ENCODE measurements at places on chromosomes 4 and X. TPM values are rescaled to one million over a fixed set of nuclear protein-coding genes. Genes with fewer than 3 reads are reported as not detected.

The ARMCX4 gene
- 5.5 TPM for total RNA-seq

The PSAPL1 gene
- not detected for total RNA-seq

The ZNF330 gene
- 75.5 TPM for total RNA-seq

The SOX3 gene
- not detected for total RNA-seq

The FAM149A gene
- total RNA-seq = 0.36 TPM

The FDCSP gene
- total RNA-seq = not detected

The HPRT1 gene
- total RNA-seq = 111 TPM

The XAGE2 gene
- not detected for total RNA-seq

The SLC38A5 gene
- 45.0 TPM for total RNA-seq

The INTU gene
- total RNA-seq = 0.52 TPM

The SPACA5 gene
- total RNA-seq = not detected

The PNCK gene
- total RNA-seq = 0.30 TPM

The NAP1L3 gene
- 5.4 TPM for total RNA-seq

The APELA gene
- not detected for total RNA-seq

The TXK gene
- total RNA-seq = 28.6 TPM

The PRPS2 gene
- total RNA-seq = 171 TPM

DNA sequence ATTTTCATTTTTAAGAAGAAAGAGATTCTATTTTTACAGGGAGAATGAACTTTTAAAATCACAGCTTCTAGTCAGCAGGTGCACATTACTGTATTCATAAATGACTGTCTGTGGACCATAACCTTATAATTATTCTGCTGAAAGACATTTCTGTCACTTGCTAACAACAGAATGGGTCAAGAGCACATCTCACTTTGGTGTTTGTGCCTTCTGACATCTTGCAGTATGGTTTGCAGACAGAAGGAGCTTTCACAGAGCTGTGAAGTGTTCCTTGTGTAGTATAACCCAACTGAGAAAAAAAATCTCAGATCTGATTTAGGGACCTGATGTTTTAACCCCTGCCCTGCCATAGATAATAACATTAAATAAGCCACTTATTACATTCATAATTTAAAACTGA is 131.4 kb upstream of the CTSO start:
- no peak for DNase-seq

DNA sequence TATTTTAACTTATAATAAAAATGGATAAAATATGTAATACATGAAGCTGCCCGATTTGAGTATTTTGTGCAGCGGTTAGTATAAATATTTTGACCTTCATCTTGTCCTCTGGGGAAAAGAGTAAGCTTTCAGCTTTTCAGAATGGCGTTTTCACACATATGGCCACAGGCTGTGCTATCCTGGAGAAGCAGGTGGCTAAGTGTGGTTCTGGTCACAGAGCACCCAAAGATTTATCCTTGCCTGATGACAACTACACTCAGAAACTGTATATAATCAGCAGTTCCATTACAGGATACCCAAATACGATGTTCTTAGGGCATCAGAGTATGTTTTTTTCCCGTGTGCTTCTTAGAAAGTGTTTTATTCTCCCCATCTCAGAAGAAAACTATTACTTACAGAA is 42.3 kb upstream of the ANK2 start:
- no peak for DNase-seq

DNA sequence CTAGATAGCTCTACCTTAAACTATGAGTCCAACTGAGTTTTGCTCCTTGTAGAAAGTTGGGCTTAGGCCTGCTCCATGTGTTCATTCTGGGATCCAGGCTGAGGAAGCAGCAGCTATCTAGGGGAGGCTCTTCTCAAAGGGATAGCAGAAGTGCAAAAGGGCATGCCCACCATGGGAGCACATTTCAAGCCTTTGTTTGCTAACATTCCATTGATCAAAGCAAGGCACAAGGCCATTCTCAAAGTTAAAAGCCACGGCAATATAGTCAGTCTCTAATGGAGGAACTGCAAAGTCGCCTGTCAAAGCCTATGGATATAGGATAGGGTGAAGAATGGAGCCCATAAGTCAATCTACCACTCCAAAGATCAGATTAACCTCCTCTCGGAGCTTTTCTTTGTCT is 488.1 kb upstream of the ARX start:
- no peak for DNase-seq

GRCh38 chr4:23061431-23061830 is 368.7 kb downstream of the GBA3 start:
- no peak for DNase-seq

DNA sequence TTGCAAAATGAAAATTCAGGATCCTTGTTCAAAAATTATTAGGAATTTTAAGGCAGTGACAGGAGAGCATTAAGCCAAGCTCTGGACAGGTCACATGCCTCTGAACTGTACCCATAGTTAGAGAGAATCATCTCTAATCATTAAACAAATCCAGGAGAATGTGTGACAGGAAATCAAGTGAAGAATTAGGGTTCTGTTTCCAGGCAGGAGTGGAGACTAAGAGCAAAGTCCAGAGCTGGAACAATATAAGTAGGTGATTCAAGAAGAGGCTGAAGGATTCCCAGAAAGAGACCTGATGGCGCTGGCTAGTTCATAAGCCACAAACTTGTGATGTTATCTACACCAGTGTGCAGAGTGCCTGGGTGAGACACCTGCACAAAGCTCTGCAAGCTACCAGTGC is 104.6 kb upstream of the PRKG2 start:
- DNase-seq = no peak

DNA sequence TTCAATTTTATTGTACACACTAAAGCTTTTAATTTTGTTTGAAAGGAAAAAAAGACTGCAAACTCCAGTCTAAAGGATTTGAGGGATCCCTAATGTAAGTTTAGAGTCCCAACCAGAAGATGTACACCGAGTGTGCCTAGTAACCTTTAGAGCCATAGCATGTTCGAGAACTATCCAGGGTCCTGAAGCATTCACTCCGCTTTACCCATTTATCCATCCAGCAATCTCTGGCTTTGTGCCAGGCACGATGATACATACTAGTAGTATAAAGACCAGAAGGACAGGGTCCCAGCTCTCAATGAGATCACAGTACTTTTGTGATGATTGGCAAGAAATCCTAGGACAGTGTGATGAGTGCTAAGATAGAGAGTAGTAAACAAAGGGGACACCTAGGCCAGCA is 168.7 kb downstream of the STK32B start:
- peak; percentile 8 for DNase-seq

- no peak for DNase-seq
Observed at GRCh38 chrX:39893417-39894338, 204.1 kb downstream of the BCOR start.

GRCh38 chr4:145773581-145774234 is 93.8 kb downstream of the C4orf51 start:
- no peak for DNase-seq

GRCh38 chrX:17167915-17168314 is 207.1 kb upstream of the NHS start:
- DNase-seq = no peak

GRCh38 chr4:169399976-169400767 is 129.4 kb upstream of the SH3RF1 start:
- DNase-seq = no peak

GRCh38 chrX:18639280-18639679 is 32.6 kb downstream of the RS1 start:
- no peak for DNase-seq

- no peak for DNase-seq
Observed at GRCh38 chrX:129534816-129535578, 5.1 kb upstream of the OCRL start.

GRCh38 chrX:74434336-74434735 is 13.0 kb downstream of the SLC16A2 start:
- no peak for DNase-seq

- DNase-seq = no peak
Observed at GRCh38 chrX:30212172-30212571, 3.2 kb upstream of the MAGEB2 start.

DNA sequence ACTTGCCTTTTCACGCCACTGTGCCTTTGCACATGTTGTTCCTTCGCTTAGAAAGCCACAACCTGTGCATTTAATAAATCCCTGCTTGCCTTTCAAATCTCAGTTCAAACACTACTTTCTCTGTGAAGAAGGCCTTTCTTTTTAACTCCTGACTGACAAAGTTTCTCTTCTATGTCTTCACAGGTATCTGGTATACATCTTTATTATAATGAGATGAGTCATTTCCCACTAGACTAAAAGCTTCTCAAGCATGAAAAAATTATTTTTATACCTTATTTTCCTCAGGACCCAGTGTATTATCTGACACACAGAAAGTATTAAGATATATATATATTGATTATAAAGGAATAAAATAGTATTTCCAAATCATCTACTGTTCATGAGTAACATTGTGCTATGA is 189.9 kb downstream of the TBCK start:
- no peak for DNase-seq

DNA sequence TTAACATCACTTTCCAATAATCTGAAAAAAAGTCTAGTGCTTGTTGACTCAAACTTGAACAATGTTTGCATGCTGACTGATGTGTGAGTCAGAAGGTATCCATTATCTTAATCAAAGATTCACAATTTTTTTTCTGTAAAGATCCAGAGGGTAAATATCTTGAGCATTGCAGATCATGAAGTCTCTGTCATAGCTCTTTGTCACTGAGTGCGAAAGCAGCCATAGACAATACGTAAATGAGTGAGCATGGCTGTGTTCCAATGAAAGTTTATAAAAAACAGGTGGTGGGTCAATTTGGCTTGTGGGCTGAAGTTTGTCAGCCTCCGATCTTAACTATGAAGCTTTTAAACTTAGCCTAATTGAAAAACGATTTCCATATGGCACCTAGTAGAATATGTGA is 37.7 kb downstream of the NHS start:
- no peak for DNase-seq

DNA sequence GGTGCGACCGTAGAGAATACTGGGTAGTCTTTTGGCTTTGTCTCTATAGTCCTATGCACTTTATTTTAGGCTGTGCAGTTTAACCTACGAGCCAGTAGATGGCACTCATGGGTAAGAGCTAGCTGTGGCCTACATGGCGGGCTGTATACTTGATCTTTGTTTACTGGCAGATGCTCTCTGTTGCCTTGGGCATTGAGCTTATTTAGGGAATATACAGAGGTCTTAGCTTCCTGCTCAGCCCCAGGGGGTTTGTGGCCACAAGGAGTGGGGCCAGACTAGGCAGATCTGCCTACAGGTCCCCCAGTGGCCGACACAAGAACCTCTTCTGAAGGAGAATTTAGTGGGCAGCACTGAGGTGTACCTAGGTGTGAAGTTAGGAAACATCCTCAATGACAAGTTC is 227.6 kb upstream of the HDX start:
- peak; percentile 4 for DNase-seq

DNA sequence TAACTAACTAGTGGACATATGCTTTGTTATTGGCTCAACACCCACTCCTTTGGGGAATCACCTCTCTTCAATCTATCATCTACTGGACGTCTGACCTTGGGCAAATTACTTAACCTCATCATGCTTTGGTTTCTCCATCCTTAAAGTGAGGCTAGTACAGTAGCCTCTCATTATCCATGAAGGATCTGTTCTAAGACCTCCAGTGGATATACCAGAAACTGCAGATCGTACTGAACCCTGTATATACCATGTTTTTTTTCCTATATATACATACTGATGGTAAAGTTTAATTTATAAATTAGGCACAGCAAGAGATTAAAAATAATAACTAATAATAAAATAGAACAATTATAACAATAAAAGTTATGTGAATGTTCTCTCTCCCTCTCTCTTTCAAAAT is 56.2 kb downstream of the HMGB3 start:
- no peak for DNase-seq

GRCh38 chr4:113407409-113407808 is 354.1 kb downstream of the CAMK2D start:
- DNase-seq = no peak

DNA sequence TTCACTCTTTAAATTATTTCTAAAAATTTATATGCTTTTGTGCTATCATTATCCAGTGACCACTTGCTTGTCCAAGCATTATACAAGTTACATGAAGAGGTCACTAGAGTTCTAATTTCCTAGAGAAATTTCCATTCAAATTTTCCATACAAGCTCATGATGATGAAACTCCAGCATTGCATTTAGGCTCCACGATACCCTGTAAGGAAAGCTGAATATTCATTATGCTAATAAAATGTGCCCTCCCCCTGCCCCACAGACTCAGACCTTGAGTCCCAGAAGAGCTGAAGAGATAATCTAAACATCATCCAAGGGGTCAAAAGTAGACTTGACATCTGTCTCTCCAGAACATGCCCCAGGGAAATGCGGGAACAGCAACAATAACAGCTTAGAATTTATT is 19.6 kb upstream of the FAM156A start:
- DNase-seq = no peak

DNA sequence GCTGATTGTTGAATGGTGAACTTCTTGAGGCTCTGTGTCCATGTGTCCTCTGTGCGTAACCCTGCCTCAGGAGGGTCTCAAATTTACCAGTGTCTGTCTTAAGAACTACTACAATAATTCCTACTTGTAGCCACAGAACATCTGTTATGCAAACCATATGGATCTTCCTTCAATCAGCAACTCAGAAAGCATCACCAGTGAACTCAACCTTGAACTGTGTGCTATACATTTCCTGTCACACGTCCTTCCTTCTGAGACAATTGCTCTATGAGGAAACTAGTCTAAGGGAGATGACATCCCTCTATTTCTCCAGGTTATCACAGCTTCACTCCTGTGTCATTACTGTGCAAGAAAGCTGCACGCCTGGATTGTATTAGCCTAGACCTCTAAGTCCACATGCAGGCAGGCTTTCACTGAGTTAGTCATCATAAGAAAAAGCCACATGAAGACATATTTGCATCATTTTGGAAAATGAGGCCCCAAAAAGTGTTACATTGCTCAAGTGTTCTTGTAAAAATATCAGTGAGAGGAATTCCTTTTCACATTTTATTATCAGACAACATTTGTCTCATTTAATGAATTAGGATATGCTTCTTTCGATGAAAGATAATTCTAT is 157.8 kb downstream of the AFF2 start:
- DNase-seq = peak; percentile 3

DNA sequence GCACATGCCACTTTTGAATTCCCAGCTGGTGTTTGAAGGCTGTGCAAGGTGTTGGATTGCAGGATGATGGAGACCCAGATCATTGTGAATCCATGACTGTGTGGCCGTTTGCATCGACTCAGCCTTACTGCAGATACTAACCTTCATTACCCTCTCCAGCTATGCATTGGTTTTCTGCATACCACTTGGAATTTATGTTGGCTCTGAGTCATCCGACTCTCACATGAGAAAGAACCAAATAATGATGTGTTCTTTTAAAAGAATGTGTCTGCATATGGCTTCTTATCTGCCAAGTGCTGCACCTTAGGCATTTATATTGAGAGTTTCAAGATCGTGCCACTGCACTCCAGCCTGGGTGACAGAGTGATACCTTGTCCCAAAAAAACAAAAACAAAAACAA is 106.7 kb upstream of the PRKX start:
- no peak for DNase-seq

DNA sequence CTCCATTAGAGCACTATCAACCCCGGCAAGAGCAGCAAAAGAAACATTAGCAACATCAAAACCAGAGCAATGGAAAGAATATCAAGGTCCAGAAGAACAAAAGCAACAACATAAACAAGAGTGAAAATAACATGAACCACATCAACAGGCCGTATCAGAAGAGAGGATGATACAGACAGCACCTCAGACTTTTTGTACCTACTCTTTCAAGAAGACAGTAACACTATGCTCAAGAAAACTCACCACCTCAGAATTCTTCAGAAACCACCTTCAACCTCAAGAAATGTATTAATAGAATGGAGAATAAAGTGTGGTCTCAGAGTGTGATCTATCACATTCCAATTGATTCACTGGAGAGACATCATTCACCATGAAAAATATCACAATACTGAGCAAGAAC is 46.5 kb downstream of the VSIG4 start:
- DNase-seq = no peak
